ENCODE measurements at places on chromosomes 1 and 21.

DNA sequence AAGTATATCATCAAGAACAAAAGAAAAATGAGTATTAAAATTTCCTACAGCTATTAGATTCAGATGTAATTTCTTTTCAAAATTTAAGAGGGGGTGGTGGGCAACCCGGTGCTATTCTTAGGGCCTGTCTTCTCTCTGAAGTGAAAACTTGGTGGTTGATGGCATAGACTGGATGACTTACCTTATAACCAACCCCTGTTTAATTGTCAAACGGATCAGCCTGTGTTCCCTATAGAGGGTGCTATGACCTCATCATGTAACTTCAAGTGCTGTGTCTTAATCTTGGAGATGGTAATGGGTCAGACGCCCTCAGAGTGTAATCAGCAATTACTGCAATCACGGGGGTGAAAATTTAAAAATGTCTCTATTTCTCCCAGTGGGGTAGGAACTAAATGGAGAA, 176.2 kb downstream of the PCP4 start:
- DNase-seq = no peak

DNA sequence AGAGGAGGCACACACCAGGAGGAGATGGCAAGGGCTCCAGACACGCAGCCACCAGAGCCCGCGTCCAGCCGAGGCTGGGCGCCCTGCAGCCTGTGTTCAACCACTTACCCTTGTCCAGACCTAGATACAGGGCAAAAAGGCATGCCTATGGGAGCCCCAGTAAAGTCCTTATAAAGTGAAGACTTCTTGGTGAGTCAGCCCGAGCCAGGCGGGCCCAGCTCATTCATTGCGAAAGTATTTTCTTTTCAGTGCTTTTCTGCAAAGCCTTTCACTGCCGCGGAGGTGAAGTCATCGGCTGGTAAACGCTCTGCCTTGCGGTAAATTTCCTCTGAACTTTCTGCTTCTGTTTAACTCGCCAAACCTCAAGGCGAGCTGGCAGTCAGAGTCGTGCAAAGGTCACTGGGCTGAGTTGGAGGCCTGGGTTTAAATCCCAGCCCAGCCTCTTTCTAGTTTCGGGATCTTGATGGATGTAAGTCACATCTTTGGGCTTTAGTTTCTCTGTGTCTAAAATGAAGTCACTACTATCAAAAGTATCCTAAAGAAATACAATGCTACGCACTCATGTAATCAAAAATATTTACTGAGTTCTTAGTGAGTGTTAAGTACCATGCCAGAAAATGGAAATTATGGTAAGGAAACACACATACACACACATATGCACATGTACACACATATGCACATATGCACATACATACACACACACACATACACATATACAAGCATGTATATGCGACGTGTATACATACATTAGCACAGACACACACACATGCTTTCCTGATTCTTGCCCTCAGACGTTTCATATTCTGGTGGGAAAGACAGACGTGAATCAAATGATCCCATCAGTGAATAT, 54.7 kb upstream of the IFFO2 start:
- DNase-seq = peak; percentile 92

DNA sequence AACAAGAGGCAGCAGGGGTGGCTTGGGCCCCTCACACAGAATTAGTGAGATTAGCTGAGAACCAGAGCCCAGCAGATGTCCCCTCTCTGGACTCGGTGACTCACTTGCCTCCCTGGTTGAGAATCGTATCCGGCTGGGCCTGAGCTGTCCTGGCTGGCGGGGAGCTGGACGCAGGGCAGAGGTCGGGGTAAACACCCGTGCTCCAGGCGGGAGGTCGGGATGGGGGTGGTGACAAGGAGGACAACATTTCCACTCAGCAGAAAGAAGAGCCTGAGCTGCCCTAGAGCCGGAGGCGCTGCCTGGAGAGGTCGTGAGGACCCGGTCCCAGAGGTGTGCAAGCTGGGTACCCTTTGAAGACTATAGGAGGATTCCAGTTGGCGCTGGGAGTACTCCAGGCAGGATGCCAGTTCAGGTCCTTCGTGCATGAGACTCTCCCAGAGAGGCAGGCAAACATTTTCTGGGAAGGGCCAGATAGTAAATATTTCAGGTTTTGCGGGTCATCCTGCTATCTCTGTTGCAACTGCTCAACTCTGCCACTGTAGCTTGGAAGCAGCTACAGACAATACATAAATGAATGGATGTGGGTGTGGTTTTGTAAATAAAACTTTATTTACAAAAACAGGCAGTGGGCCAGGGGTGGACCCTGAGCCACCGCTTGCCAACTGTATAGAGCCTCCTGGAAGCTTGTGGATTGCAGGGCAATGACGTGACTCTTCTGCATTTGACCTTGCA, 116.8 kb upstream of the WNT4 start:
- DNase-seq = no peak

DNA sequence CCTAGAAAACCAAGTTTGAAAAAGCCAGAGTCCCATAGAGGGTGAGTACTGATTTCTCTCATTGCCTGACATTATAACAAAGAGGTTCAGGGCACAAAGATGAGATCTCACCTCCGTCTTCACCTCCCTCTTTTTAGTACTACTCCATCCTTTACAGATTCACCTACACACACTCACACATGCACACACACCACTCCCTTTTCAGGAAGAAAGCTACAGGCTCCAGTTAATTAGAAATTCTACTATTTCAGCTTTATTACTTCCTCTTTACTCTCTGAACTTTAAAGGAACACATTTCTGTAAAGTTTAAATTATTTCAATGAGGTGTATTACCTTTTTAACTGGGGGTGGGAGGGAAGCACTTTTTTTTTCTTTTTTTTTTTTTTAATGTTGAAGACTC, 59.6 kb upstream of the PRDX6 start:
- no peak for DNase-seq

DNA sequence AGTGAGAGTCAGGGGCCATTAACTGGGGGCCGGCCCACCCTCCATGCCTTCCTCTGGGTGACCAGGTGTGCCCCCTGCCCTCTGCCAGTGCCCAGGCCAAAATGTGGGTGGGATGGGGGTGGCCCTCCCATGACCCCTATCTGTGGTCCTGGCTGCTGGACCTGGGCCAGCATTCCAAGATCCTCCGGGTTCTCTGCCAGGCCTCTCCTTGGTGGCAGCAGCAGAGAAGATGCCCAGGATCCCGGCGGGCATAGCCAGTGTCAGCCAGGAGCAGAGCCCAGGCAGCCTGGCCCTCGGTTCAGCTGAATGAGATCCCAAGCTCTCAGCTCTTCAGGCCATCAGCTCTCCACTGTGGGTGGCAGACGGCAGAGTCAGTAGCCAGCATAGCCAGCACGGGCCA, 31.3 kb upstream of the ACTRT2 start:
- no peak for DNase-seq

DNA sequence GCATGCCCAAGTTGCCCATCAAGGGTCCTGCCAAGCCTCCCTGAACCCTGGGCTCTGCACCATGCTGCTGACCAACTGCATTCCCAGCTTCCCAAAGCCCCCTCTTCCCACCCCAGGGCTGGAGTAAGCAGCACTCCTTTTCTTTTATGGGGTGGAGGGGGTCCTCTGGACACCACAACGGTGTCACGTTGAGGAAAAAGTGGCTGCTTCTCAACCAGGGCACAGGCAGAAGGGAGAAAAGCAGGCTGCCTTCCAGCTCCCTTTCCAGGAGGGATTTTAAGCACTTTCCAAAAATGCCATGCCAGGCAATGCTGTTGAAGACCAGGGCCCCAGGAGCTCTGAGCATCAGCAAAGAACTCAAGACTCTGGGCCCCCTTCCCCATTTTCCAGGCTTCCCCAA, 691 bp downstream of the RIMS3 start:
- no peak for DNase-seq
